Left colon (tissue), 2 donors: ENCODE measurements at places on chromosomes 4 and X.

DNA sequence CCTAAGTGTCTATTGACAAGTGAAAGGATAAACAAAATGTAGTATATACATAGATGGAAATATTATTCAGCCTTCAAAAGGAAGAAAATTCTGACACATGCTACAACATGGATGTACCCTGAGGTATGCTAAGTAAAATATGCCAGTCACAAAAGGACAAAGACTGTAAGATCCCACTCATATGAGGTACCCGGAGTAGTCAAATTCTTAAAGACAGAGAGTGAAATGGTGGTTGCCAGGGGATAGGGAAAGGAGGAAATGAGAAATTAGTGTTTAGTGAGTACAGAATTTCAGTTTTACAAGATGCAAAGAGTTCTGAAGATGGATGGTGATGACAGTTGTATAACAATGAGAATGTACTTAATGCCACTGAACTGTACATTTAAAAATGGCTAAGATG, 102.3 kb upstream of the NAP1L5 start:
- DNase-seq = no peak

DNA sequence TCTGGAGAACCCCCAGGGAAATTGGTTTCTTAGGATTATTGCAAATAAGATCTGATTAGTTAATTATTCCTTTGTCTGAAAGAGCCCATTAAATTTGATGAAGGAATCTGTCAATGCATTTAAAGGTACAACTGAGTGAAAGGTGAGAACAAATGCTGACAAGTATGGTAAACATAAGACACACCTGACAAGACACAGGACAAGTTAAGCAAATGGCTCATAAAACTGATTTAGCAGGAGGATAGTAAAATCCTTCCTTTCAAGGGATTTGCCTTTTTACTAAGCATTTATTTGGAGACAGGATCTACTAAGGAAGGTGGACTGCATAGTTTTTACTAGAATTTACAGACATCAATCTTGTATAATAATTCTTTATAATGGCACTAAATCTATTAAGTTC, 553.9 kb downstream of the SPRY1 start:
- no peak for DNase-seq

DNA sequence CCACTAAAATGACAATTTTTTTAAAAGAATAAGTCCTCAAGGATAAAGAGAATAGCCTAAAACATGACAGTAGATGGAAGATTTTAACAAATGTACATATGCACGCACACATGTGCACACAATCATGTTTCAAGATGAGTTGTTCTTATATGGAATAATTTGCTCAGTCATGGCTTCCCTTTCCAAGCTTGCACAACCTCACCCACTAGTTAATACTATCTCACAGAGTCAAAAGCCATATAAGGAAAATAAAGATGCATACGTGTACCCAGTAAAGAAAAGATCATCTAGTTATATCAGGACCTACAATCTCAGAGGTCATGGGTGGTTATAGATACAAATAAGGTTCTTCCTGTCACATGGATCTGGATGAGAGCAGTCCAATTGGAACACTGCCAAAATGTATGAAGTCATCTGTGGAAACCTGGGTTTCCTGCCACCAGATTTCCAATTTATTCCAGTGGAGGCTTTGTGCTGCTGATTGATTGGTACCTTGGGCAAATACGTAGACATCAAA, 56.1 kb downstream of the FAM13A start:
- no peak for DNase-seq

- DNase-seq = no peak
Observed at GRCh38 chr4:6280365-6280996, 10.8 kb downstream of the WFS1 start.
